ENCODE measurements at places on chromosomes 11 and 22.

DNA sequence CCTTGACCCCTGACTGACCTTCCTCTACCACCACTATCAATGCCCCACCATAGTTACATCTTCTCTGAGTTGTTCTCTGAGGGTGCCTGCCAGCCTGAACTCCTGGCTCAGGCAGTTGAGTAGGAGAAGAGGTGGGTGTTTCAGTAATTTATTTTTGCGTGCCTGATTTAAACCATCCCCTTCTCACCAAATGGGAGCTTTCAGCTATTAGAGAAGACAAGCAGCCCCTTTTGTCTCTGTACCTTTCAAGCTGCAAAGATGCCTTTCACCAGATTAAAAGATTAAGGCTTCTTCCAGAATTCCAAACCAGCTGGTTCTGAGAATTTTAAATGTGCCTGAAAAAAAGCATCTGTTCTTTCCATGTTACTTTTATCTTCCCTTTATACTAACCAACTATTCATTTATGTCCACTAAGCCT is 223.8 kb downstream of the FAM76B start:
- no peak for DNase-seq

GRCh38 chr11:31687256-31687655 is 123.9 kb downstream of the PAX6 start:
- DNase-seq: no peak

GRCh38 chr11:124717421-124717785 is 22.3 kb upstream of the NRGN start:
- no peak for DNase-seq

DNA sequence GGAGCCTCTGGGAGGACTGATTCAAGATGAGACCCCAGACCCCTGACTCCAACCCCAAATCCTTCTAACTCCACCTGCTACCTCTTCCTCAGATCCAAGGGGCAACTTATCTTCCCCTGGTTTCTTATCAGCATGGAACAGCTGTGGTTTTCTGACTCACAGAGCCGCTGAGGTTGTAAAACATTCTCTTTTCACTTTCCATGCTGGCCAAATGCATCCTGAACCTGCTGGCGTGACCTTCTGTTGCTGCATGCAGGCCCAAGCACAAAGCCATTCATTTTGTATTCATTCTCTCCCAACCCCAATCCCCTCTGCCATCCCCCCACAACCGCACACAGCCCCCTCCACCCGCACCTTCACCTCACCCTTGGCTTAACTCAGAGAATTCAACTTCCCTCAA is 70.3 kb downstream of the SEZ6L start:
- DNase-seq: no peak

DNA sequence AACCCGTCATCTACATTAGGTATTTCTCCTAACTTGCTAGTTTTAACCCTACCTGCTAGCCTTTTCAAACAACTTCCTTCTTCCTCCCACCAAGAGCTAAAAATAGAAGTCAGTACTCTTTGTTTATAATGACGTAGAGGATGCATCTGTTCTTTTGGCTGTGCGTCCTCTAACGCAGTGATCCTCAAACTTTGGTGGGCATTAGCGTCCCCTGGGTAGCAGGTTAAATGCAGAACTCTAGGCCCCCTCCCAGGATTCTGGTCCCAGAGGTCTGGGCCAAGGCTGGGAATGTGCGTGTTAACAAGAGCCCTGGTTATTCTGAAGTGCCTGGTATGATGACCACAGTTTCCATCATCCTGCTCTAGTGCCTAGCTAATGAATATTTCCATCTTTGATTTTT is 67.6 kb downstream of the BARX2 start:
- no peak for DNase-seq

- no peak for DNase-seq
These were observed 25.3 kb downstream of the ANO1 start for GRCh38 chr11:70103256-70103975.

DNA sequence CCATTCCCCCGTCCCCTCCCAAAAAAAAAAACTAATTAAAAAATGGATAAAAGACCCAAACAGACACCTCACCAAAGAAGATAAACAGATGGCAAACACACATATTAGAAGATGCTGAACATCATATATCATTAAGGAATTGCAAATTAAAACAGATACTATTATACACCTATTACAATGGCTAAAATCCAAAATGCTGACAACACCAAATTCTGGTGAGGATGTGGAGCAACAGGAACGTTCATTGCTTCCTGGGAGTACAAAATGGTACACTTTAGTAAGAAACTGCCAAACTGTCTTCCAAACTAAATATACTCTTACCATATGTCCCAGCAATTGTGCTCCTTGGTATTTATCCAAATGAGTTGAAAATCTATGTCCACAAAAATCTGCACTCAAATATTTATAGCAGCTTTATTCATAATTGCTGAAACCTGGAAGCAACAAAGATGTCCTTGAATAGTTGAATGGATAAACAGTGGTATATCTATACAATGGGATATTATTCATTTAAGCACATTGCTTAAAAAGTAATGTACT is 19.9 kb downstream of the NAGA start:
- no peak for DNase-seq

DNA sequence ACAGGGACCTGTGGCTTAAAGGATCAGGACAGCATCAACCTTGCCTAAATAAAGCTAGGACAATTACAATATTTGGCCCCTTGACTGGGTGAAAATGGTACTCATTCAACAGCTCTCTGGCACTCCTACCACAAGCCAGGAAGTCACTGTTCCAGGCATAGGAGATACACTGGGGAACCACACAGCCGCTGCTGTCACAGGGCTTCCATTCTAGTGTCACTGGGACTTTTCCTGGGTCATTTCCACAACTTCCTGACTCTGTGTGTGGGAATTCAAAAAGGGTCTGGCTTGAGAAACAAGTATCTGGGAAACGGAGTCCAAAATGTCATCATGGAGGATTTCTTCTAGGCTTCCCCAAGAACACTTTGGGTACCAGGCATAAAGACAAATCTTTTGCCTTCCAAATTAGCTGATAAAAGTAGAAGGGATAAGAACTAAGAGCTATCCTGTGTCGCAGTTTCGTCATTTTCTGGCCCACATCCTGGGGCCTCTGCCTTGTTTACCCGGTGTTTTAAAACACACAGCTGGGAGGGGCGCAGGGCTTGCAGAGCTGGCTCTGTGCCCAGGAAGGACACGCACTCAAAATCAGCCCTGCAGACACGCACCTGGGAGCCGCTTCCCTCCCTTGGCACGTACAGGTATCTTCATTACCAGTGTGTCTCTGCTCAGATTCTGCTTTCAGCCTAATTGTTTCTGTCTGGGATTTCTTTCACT is 38.0 kb downstream of the TMEM45B start:
- DNase-seq: no peak

DNA sequence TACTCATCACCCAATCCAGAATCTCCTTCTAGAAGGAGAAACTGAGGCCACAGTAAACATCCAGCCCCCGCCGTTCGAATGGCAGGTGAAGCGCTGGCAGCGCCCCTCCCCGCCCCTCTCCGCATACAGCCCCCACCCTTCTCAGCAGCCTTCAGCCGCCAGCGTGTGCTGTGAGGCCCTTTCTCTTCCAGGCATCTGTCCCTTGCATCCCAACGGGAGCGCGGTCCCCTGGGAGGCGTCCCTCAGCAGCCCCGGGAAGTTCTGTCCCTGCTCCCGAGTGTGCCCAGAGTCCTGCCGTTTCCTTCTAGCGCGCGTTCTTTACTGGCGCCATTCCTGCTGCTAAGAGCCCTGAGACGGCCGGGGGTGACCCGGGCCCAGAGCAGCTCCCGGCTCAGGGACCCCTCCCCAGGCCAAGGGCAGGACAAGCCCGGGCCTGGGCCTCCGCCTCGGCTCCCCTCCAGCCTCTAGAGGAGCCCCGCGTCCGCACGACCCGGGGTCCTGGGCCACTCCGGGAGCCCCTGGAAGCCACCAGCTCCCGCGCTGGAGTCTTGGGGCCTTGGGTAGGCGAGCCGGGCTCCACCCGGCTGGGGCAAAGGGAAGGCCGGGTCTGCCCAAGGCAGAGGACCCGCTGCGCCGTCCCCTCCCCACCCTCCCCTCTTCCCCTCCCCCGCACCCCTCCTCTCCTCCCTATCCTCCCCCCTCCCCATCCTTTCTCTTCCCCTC is 450.4 kb downstream of the OPCML start:
- DNase-seq: no peak

DNA sequence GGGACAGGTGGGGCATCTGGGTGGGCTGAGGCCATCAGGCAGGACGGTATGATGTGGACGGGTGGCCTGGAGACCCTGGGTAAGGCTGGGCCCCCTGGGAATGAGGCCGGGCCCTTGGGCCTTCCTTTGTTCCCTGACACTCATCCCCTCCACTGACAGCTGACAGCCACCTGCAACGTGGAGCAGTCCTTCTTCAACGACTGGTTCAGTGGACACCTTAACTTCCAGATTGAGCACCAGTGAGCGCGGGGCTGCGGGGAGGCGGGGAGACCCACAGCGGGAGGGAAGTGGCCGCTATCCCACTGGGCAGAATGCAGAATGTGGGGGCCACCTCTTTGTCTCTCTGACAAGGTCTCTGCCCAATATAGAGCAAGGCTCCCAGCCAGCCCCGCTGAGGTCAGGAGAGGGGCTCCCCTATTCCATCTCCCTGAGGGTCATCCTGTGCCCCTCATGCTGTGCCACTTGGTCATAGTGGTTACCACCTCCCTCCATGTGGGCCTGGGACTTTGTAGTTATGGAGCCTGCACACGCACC is 27.7 kb downstream of the FADS3 start:
- no peak for DNase-seq

DNA sequence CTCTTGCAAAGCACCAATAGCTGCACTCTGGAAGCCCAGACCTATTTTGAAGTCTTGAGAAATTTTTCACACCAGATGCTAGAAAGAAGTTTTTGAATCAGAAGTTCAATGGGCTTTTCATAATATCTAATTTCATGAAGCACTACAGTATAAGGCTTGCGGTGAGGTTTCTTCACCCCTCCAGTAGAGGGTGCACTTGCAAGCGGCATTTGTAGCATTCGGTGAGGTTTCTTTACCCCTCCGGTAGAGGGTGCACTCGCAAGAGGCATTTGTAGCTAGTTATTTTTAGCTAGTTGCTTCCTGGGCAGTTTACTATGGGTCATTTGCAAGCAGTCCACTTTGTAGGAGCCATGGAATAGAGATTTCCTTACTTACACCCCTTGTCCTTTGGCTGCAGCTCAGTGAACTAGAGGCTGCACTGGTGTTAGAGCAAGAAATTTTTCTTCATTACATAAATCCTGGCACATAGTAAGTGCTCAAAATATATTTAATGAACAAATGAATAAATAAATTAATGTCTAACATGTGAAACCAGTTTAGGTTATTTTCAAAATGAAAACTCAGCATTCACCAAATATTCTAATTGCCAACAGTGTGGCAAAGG is 7.8 kb upstream of the NOX4 start:
- DNase-seq: no peak

- no peak for DNase-seq
These were observed 25.3 kb downstream of the PPM1F start for GRCh38 chr22:21927174-21927823.

DNA sequence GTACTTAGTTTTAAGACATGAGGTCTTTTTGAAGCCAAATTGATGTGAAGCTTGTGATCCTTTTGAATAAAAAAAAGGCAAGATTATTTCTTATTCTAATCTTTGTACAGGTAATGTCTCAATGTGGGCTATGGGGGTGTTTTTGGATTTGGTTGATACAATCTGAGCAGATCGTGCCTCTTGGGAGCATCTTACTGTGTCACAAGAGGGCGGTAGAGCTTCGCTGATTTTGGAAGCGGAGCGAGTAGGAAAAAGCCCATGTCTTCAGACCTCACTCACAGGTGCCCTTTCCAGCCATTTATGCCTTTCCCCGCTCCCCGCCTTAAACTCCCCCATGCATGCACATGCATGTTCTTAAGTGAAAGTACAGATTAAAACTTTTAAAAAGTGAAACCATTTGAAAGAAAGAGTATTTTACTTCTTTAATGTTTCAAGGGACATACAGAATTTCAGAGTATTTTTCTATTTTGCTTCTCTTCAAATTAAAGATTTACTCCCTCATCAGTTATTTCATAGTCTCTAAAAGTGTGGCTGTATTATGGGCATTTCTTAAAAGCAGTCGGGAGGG is 18.8 kb downstream of the DDX25 start:
- no peak for DNase-seq

DNA sequence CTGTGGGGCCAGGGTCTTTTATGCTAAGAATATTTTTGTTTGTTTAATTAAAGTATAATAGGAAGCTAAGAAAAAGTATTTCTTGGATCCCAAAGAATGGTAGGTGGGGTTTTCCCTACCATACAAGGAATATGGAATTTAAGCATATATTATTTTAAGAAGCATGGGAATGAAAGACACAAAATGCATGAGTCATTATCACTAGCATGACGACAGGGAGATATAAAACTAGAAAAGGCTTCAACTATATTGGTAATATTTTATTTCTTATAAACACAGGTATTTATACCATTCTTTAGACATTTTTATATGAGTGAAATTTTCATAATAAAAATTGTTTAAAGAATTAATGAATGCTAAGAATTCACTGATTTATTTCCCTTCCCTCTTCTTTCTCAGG is 39.3 kb upstream of the SOX6 start:
- no peak for DNase-seq

All from esophagus squamous epithelium (tissue), 5 donors.